ENCODE measurements at places on chromosomes 5 and 9.
A peak's percentile ranks its signal among the peaks of the same experiment; 100 is the strongest.

DNA sequence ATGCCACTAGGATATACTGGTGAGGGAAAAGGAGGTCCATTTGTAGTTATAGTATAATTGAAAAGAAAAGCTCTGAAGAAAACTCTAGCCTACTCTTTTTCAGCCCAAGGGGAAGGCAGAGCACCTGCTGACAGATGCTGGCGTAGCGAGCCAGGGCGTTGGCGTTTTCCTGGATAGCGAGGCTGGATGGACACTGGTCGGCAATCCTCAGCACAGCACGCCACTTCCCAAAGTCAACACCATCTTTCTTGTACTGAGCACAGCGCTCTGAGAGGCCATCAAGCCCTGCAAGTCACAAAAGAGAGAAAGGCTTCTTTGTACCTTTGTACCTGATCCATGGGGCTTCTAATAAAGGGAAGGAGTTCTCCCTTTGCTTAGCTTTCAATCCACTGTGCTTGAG, 8.2 kb downstream of the ALDOB start:
- peaks cover 1% of the 10 kb centered on the region for H3K36me3 ChIP-seq
- H3K27me3 ChIP-seq, result no peaks in the 10 kb centered on the region
- H3K27ac ChIP-seq, result no peak overlapping the region
- no peak overlapping the region for H3K4me3 ChIP-seq
- DNase-seq, result no peak

DNA sequence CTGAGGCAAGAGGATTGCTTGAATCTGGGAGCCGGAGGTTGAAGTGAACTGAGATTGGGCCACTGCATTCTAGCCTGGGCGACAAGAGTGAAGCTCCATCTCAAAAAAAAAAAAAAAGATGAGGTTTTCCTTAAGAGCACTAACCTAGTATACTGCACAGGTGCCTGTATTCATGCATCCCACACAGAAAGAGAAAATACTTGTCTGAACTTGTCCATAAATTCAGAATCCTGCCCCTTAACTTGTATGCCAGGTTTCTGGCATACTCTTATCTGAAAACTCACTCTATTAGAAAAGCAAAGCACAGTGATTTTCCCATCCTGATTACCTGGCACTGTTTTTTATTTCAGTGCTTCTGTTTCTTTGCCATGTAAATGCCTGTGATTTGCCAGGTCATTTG, 125.3 kb upstream of the CDKN2B start:
- H3K27ac ChIP-seq, result no peak overlapping the region
- H3K4me3 ChIP-seq, result no peak overlapping the region
- no peak for DNase-seq
- peaks cover 4% of the 10 kb centered on the region for H3K27me3 ChIP-seq
- H3K36me3 ChIP-seq, result no peaks in the 10 kb centered on the region
- no peaks in the 10 kb centered on the region for H3K4me1 ChIP-seq

DNA sequence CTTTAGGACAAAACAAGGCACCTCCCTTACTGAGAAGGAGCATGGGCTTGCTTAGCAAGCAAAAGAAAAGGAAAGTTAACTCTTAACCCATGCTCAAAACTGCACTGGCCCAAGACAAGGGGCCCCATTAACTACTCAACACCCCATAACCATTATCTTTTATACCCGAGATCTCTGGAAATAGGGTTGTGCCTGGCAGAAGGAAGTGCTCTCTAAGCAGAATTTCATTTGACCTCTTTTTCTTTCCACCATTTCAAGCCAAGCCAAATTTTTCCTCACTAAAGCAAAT, 167.2 kb downstream of the RASEF start:
- no peaks in the 10 kb centered on the region for H3K4me1 ChIP-seq
- no peak for DNase-seq
- H3K4me3 ChIP-seq, result no peak overlapping the region
- H3K27ac ChIP-seq, result no peak overlapping the region

GRCh38 chr5:78718824-78719223, 70.3 kb upstream of the LHFPL2 start:
- H3K36me3 ChIP-seq, result no peaks in the 10 kb centered on the region
- peaks cover 6% of the 10 kb centered on the region for H3K27me3 ChIP-seq
- H3K4me3 ChIP-seq, result no peak overlapping the region
- no peak overlapping the region for H3K27ac ChIP-seq
- no peaks in the 10 kb centered on the region for H3K4me1 ChIP-seq

- peaks cover 3% of the 10 kb centered on the region for H3K27me3 ChIP-seq
- no peaks in the 10 kb centered on the region for H3K36me3 ChIP-seq
- H3K27ac ChIP-seq, result no peak overlapping the region
- no peak overlapping the region for H3K4me3 ChIP-seq
- H3K4me1 ChIP-seq, result no peaks in the 10 kb centered on the region
- DNase-seq, result no peak
Measured at GRCh38 chr5:38113880-38114279, 144.5 kb upstream of the EGFLAM start.

DNA sequence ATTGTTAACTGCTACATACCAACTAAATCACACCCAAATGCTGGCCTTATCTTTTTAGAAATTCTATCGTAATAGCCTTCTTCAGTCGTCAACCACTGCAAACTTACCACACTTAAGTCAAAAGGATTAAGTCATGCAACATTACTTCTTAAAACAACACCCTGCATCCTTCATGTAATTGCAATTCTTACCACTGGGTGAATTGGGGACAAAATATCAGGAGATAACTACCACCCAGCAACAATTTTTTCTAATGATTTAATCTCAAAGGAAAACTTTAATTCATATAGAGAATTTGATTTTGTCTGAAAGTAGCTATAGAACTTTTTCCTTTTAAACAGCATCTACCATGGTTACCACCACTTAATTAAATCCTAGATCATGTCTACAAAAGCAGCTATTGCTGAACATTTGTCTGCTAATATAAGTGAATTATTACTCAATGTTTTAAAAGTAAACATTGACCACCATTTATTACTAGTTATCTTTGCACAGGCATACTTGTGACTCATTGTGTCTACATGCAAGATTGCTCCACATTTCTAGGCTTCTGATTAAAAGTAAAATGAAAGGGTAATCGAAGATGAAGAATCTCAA, 10.5 kb downstream of the MLLT3 start:
- no peaks in the 10 kb centered on the region for H3K36me3 ChIP-seq
- peaks cover 2% of the 10 kb centered on the region for H3K27me3 ChIP-seq
- DNase-seq, result no peak
- no peak overlapping the region for H3K4me3 ChIP-seq

DNA sequence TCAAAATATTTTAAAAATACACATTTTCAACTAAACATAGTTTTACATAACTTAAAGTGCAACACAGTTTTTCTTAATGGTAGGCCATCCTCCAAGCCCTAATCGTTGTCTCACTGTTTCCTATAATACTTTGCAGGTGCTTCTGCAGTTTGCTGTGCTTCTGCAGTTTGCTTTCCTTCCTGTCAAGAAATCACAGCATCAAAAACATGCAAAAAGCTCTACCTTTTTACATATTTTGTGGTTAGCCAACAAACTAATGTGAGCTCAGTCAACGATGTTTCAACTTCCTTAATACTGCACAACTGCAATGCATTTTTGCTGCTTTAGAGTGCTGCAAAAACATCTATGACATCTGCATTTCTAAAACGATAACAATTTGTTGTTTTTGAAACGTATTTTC, 25.2 kb downstream of the EMB start:
- peak; percentile 25 for DNase-seq
- no peak overlapping the region for H3K27ac ChIP-seq
- H3K4me3 ChIP-seq, result no peak overlapping the region
- H3K4me1 ChIP-seq, result peaks cover 93% of the 10 kb centered on the region

DNA sequence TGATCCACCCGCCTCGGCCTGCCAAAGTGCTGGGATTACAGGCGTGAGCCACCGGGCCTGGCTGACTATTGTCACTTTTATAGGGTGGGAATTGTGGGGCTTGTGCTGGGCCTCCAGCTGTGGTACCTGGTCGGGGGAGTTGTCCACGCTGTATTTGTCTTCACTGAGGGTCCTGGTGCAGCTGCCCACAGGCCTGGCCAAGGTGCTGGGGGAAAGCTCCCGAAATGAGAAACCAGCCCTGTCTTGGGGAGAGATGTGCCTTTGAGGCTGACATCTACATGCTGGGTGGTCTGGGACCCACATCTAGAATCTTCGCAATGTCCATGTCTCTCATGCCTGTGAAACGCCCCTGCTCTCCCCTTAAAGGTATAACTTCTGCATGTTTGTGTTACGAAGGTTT, 2.6 kb downstream of the EXOC3 start:
- peaks cover 4% of the 10 kb centered on the region for H3K27me3 ChIP-seq
- H3K4me1 ChIP-seq, result peaks cover 63% of the 10 kb centered on the region
- H3K4me3 ChIP-seq, result peak overlapping the region; percentile 46
- no peak for DNase-seq
- no peak overlapping the region for H3K27ac ChIP-seq
- H3K36me3 ChIP-seq, result peaks cover 30% of the 10 kb centered on the region

DNA sequence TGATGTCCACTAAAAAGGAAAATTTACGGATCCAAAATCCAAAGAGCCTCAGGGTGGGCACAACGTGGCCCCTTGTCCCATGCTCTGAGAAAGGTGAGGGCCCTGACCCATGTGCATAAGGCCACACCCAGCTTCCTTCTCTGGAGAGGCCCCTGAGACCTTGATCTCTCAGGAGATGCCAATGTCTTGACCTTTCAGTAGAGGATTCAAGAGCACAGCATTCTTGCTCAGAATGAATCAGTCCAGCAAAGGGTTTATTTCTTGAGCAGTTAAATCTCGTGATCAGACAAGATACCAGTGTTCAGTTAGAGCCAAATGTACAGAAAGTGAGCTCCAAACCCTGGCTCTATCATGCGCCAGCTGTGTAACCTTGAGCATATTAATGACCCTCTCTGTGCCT, 115.9 kb upstream of the DAPK1 start:
- H3K4me1 ChIP-seq, result no peaks in the 10 kb centered on the region
- no peaks in the 10 kb centered on the region for H3K36me3 ChIP-seq
- no peak overlapping the region for H3K4me3 ChIP-seq
- DNase-seq, result no peak

- H3K4me1 ChIP-seq, result no peaks in the 10 kb centered on the region
- H3K27me3 ChIP-seq, result no peaks in the 10 kb centered on the region
- DNase-seq, result no peak
- H3K27ac ChIP-seq, result no peak overlapping the region
Measured at GRCh38 chr5:78920604-78921003, 64.5 kb downstream of the ARSB start.

GRCh38 chr5:41112486-41113455, 41.6 kb upstream of the MROH2B start:
- H3K4me1 ChIP-seq, result no peaks in the 10 kb centered on the region
- H3K36me3 ChIP-seq, result no peaks in the 10 kb centered on the region
- DNase-seq, result no peak
- no peak overlapping the region for H3K4me3 ChIP-seq

DNA sequence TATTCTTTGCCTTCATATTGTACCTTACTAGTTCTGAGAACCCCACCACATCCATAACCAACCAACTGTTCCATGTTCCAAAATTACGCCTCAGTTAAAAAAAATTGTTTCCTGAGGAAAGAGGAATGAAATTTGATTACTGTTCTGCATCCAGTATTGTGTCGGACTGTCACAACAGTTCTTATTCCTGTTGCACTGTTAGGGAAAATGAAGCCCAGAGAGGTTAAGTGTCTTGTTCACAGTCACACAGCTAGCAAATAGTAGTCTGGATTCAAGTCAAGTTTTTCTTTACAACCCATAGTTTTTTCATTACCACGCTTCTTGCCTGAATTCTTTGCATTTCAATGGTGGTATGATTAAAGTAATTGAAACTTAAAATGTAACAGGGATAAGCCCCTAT, 4.4 kb downstream of the FSD1L start:
- H3K27me3 ChIP-seq, result peaks cover 2% of the 10 kb centered on the region
- H3K27ac ChIP-seq, result no peak overlapping the region
- H3K36me3 ChIP-seq, result no peaks in the 10 kb centered on the region

DNA sequence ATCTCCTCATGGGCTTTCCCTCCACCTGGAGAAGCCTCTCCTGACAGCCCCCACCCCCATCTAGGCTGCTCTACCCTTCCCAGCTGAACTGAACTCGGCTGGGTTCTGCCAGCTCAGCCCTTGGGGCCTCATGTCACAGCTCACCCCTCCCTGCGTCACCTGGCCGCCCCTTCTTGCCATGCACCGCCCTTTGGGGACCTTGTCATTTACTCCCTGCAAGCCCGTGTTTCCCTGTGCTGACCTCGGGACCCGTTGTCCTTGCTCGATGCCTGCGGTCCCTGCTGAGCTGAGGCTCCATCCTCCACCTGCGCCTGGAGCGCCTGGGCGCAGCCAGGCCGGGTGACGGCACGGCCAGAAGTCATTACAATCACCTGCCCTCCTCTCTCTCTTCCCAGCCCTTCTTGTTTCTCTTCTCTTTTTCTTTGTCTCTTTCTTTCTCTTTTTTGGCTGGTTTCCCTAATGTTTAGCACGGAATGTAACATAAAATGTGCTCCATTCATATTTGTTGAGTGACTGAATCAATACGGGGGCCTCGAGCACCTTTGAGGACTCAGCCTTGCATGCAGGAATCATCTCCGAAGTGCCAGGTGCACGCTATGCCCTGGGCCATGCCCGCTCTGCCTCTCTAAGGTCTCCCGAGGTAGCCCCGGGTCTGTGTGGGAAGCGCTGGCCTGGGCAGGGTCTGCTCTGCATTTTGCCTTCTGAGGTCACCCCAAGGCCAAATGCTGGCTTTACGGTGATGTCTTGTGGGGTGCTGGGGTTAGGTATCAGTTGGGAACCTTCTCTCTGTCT, 48.1 kb upstream of the COL5A1 start:
- no peak overlapping the region for H3K4me3 ChIP-seq
- no peak for DNase-seq
- H3K4me1 ChIP-seq, result no peaks in the 10 kb centered on the region
- H3K36me3 ChIP-seq, result no peaks in the 10 kb centered on the region
- no peak overlapping the region for H3K27ac ChIP-seq
- peaks cover 2% of the 10 kb centered on the region for H3K27me3 ChIP-seq

DNA sequence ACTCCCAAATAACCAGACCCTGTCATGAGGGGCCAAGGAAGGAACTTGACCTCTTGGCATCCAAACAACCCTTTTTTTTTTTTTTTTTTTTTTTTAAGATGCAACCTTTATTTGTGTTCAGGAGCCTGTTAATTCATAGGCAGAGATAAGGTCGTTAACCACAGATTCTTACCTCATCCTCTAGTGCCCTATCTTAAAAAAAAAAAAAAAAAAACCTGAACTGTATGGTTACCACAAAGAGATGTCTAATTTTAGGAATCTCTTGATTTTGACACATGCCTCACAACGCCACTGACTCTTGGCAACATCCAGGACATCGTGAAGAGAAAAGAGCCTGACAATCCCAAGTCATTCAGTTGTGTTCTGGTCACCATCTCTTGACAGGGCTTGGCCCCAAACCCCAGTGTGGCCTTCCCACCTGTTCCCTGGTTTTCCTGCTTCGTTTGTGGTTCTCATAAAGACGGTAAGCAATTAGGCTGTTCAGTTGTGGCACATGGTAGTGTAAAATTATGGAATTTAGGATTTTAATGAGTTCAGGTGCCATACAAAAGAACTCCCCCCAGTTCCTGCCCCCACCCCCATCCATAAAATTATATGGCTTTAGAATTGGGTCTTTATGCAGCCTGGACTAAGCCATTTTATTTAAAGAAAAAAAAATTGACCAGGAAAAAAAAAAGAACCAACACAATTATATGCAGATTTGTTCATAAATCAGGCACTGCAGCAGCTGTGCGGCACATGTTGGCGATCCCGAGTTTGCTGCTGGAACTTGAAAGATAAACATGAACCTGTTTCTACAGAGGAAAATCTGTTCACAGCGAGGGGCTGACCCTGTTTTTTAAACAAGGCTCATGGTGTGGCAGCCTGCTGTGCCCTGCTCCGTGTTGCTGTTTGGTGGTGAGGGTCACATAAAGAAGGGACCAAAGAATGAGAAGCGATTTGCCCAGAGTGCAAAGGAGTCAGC, 267.8 kb upstream of the CLINT1 start:
- no peak overlapping the region for H3K27ac ChIP-seq
- no peaks in the 10 kb centered on the region for H3K4me1 ChIP-seq
- H3K36me3 ChIP-seq, result no peaks in the 10 kb centered on the region
- H3K27me3 ChIP-seq, result peaks cover 2% of the 10 kb centered on the region
